ENCODE measurements at places on chromosomes 7 and 10. TPM values are rescaled to one million over a fixed set of nuclear protein-coding genes. Genes with fewer than 3 reads are reported as not detected.

Gene TMEM139
- not detected for total RNA-seq

Gene TUBAL3
- total RNA-seq: 0.66 TPM

Gene CFAP69
- 3.0 TPM for total RNA-seq

Gene FOXP2
- 37.1 TPM for total RNA-seq

Gene TDRD1
- total RNA-seq: 0.13 TPM

Gene GGCT
- 39.9 TPM for total RNA-seq

Gene STOX1
- total RNA-seq: 10.8 TPM

Gene MRLN
- not detected for total RNA-seq

Gene AGR2
- total RNA-seq: not detected

Gene TMEM236
- 1.2 TPM for total RNA-seq

Gene MICALL2
- 18.1 TPM for total RNA-seq

Gene OTUD1
- total RNA-seq: 9.3 TPM

Gene GPR85
- 1.7 TPM for total RNA-seq

Gene PON1
- not detected for total RNA-seq

Gene PTPRN2
- total RNA-seq: 3.0 TPM

Gene PTN
- total RNA-seq: 5.9 TPM

Gene IFT22
- total RNA-seq: 30.3 TPM

Gene CTBP2
- total RNA-seq: 69.7 TPM
